ENCODE measurements at places on chromosomes 3 and 15.
A peak's percentile ranks its signal among the peaks of the same experiment; 100 is the strongest.

GRCh38 chr15:40087991-40088928 is 20.4 kb downstream of the BMF start:
- no peak for DNase-seq

GRCh38 chr15:69457304-69458280 is 5.0 kb downstream of the RPLP1 start:
- DNase-seq: no peak

DNA sequence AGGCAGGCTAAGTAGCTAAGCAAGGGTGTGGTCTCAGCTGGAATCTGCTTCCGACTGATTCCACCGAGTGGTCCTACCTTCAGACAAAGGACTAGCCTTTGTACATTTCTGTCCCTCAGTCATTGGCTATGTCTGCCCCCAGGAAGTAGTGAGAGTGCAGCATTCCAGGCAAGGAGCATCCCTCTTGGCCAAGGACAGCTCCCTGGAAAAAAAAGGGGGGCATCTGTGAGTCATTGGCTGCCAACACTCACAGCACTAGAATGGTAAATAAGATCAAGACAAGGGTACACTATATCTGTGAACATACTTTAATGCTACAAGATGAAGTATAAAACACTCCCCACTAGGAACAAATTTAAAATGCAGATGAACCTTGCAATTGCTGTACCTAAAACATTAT is 66.8 kb downstream of the STAC start:
- DNase-seq: no peak

- DNase-seq: no peak
Measured at GRCh38 chr15:83504365-83504764, 57.2 kb downstream of the SH3GL3 start.

DNA sequence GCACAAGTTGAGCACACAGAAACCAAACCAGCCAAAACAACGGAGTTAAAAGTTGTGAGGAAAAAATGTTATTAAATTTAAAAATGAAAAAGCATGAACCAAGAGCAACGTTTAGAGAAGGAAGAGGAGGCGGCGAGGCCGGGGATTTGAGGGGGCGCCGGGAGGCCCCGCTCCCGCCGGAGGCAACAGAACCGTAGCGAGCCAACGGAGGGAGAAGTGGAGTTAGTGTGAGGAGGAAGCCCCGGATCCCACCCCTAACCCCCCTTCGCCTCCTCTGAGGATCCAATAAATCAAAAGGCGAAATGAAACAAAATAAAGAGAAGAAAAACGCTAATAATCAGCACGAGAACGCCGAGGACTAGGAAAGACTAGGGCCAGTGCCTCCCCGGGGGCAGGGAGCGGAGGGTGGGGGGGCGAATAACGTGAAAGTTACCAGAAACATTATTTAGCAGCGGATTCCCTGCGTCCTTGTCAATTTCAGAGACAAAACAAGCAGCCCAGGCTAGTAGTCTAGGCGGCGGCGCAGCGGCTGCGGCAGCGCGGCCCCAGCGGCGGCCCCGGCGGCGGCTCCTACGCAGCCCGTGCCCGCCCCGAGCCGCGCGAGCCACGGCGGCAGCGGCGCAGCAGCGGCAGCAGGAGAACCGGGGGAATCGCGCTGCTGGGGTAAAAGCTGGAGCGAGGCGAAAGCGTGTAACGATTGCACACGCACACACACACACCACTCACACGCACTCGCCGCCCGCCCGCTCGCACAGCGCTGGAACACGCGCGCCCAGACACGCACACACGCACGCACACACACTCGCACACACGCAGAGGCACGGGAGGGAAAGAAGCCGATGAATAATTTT is 1.7 kb downstream of the MEIS2 start:
- DNase-seq: peak; percentile 54

Data from femur (tissue), 1 donor.